ENCODE measurements at places on chromosomes 7 and 10.
A peak's percentile ranks its signal among the peaks of the same experiment; 100 is the strongest.

DNA sequence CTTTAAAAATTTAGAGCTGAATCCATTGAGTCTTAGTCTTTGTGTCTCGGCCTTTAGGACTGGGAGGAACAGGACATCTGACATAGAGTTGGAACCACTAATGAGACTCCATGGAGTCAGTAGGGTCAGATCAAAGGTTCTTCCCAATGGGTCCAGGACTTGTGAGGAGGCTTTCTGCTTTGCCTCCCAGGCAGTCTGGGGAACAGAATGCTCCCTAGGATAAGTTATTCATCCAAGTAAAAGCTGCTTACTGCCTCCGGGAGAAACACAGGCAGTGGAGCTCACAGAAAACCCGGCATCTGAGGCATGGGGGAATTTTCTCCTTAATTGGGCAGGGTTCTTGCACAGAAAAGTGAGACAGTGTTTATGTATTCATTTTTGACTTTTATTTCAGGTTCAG lies 216.4 kb downstream of the SEC23IP start:
- no peak for DNase-seq

DNA sequence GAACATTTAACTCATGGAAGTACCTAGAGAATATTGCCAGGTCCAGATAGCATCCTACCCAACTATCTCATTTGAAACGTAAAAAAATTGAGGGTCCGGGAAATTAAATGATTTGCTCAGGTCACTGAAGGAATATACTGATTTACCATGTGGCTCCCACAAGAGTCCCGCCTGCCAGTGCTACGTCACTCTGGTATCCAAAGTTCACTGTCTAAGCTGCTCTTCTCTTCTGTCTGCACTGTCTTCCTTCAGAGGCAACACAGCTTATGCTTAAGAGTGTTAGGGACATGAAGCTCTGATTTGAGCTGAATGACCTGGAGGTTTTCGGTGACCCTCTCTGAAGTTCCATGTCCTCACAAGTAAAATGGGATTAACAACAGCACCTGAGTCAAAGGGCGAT lies 114.6 kb downstream of the PDE1C start:
- no peak for DNase-seq

DNA sequence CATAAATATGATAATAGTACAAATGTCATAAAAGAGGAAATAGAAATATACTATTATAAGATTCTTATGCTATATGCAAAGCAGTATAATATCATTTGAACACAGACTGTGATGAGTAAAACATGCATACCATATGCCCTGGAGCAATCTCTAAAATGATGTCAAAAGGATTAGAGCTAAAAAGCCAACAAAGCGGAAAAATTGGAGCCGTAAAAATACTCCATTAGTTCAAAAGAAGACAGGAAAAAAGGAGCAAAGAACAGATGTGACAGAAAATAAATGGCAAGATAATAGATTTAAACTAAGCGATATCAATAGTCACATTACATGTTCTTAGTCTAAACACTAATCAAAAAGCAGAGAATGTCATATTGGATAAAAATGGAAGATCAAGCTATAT lies 191.0 kb upstream of the PLPP4 start:
- DNase-seq: no peak

GRCh38 chr7:47300472-47301104 lies 281.3 kb downstream of the TNS3 start:
- no peak for DNase-seq

DNA sequence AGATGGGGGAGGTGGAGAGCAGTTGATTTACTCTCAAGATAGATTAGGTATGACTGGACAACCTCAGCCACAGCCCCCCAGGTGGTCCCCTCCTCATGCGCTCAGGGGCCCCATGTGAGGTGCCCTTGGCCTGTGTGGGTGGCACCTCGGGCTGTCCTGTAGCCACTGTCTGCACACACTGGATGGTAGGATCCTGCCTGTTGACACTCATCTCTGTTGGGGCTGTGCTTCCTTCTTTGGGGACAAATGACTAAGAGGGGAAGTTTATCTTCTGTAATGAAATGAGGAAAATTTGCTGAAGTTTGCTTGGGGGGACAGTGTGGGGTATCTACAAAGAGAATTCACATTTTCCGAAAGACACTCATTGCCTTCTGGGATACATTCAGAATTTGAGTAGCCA lies 53.6 kb upstream of the ANTXRL start:
- no peak for DNase-seq

- DNase-seq: no peak
Observed at GRCh38 chr10:128078136-128078969, 47.9 kb downstream of the MKI67 start.

GRCh38 chr7:47192978-47193377 lies 388.9 kb downstream of the TNS3 start:
- no peak for DNase-seq

DNA sequence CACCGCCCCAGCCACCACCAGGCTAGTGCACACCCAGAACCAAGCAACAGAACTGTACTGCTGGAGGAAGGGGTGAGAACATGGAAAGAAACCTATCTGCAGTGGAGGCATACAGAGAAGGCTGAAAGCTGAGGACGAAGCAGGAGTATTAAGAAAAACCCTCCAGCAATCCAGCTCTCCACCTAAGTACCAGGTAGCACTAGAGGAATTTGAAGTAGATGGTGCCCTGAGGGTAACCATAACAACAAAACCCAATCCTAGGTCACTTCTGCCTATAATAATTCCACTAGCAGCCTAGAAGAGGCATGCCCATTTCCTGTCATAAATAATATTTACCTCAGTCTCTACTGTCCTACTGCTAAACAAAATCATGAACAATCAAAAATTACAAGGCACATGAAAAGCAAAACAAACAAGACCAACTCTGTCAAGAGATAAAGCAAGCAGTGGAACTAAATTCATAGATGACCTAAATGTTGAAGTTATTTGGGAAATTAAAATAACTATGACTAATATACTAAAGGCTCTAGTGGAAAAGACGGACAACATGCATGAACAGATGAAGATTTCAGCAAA lies 51.1 kb downstream of the HYCC1 start:
- no peak for DNase-seq

DNA sequence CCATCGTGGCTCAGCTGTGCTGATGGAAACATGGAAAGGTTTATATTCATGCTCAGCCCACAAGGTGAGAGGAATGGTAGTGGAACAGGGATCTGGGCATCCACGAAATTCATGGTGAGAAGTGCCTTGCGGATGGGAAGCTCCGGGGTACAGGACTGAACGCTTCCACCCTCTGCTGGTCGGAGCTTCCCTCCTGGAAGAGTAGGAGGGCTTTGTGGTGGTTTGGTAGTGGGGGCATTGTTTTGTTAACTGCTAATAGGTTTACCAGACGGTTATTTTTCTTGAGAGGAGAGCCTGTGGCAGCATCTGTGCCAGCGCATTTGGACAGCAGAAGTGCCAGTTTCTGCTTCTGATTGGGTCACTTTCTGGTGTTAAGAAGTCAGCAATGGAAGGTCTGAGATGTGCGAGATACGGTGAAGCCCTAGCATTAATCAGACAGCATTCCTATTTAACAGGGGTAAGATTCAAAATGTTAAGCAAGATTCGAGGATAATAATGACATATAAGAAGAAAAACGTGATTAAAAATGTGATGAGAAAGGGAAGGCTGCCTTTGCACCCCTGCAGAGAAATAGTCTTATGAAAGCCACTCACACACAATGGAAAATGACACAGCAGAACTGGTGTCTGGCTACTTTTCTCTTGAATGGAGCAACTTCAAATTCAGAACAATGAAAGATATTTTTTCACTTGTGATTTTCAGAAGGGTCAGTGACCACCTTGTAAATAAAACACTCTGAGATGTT lies 17.7 kb downstream of the ABCA13 start:
- DNase-seq: no peak

DNA sequence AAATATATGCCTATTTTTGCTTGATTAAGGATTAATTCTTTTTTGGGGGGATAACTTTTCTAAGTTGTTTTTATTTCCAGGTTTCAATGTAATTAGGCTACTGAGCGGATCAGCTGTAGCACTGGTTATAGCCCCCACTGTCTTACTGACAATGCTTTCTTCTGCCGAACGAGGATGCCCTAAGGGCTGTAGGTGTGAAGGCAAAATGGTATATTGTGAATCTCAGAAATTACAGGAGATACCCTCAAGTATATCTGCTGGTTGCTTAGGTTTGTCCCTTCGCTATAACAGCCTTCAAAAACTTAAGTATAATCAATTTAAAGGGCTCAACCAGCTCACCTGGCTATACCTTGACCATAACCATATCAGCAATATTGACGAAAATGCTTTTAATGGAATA lies 1.0 kb downstream of the LRRTM3 start:
- no peak for DNase-seq

DNA sequence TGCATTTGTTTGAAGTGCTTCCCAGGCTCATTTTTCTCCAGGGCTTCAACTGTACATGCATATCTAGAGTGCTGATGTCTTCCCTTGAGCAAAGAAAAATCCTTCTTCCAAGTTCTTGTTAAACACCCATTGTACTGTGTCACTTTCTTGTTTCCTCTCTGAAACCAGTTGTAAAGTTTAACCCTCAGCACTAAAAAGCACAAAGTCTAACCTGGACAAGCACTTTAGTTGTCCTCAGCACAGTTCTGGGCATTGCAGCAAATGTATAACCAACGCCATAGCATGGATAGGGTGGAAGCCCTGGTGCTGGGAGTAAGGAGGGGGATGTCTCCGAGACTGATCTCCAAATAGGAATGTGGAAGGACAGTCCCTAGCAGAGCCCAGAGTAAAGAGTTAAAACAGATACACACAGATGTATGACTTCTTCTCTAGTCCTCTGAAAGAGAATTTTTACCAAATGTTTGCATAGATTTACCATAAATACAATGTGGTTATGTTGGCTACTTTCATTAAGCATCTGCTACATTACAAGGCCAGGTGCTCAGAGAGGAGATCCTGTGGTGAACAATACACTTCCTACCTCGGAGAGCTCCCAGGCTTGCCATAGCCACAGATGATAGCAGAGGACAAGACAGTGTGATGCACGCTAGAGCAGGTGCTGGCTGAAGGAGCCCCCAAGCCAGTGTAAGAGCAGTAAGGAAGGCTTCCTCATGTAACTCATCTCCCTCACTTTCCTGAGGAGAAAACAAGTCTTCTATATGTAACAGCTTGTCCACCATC lies 57.0 kb downstream of the DNAJC12 start:
- DNase-seq: no peak

DNA sequence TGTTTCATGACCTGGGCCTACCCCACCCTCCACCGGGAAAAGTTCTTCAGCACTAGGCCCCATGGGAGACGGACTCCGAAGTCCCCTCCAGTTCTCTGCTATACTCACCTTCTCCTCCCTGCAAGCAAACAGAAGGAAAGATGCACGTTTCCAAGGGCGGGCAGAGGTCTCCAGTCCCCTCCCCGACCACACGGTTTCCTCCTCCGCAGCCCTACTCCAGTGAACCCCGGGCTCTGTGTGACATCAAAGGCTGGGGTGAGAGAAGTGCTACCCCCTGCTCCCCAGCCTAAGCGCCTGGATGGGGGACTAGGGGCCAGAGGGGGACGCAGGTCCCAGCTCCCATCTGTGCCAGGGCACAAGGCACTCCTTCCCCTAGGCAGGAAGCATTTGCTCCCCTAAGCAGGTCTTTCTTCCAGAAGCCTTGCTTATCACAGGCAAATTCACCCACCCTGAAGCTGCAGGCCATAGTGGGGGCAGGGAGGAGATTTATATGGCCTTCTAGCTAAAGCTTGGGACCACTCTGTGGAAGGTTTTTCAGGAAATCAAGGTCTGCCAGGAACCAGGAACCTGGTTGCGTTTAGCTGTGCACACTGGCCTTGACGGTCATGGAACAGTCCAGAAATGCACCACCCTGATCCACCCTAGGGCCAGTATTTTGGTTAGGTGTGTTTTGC lies 52.8 kb downstream of the ASB13 start:
- no peak for DNase-seq

DNA sequence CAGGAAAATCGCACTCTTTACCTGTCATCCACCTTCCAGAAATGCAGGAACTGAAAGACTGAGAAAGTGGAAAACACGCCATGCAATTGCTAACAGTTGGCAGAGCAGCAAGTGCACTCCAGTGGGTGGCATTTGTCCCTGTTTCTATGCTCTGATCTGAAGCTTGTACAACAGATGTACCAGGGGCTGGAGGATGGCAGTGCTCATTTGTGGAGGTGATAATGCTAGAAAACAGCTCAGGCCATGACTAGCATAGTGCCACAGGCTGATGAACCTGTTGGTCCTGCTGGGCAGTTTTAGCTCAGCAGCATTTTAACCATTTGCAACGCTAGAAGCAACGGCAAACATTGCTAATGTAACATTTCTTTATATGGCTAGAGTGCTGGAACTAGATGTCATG lies 199.9 kb upstream of the NRP1 start:
- no peak for DNase-seq

- no peak for DNase-seq
Observed at GRCh38 chr7:116232920-116233319, 22.6 kb downstream of the TES start.

DNA sequence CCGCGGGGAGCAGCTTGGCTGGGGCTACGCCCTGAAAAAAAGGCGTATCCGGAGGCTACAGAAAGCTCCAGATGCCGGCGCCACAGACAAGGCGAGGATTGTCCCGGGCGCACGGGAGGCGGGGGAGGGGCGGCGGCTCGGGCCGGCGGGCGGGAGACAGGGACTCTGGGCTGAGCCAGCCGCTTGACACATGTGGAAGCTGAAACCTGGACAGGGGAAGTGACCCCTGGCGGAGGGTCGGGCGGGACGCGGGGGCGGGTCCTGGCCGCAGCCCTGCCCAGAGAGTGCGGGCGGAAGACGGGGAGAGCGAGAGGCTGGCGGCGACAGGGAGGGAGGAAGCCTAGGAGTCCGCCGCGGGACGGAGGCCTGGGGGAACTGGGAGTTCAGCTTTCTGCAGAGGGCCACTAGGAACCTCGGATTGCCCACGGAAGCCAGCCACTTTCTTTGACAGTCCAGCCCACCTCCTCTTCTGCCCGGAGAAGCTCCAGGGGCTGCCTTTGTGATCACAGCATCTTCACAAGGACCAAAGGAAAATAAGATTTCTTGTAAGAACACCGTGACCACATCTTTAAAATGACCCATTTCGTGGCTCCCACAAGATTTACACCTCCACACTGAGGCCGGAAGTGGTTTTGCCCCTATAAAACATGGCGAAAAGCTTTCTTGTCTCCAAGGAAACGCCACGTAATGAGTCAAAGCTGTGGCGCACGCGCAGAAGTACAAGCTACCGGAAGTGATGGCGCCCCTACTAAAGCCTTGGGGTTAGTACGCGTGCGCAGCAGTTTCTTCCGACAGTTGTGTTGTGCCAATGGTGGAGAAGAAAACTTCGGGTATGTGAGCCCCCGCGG lies at the start of the genes PLOD3 and ZNHIT1:
Gene PLOD3, minus strand, starts transcription at position 194 of the 848 bp plus-strand sequence. CDS start 307 bp downstream, outside the sequence.
Gene ZNHIT1, plus strand, starts transcription at position 778 of the 848 bp plus-strand sequence. Its CDS starts 31 bp downstream, at position 809.
- peak; percentile 97 for DNase-seq
